ENCODE measurements at places on chromosomes 2 and 18. TPM values are rescaled to one million over a fixed set of nuclear protein-coding genes. Genes with fewer than 3 reads are reported as not detected.

GRCh38 chr2:240871071-240871958, 2.7 kb downstream of the AGXT start:
- H3K36me3 ChIP-seq: no peaks in the 10 kb centered on the region
- H3K27ac ChIP-seq: no peak overlapping the region
- H3K27me3 ChIP-seq: peaks cover 15% of the 10 kb centered on the region
- no peak for DNase-seq
- H3K4me1 ChIP-seq: no peaks in the 10 kb centered on the region

GRCh38 chr2:213545481-213545880, 261.2 kb downstream of the SPAG16 start:
- no peak overlapping the region for H3K27ac ChIP-seq
- no peaks in the 10 kb centered on the region for H3K36me3 ChIP-seq
- no peaks in the 10 kb centered on the region for H3K27me3 ChIP-seq
- H3K4me3 ChIP-seq: no peak overlapping the region

DNA sequence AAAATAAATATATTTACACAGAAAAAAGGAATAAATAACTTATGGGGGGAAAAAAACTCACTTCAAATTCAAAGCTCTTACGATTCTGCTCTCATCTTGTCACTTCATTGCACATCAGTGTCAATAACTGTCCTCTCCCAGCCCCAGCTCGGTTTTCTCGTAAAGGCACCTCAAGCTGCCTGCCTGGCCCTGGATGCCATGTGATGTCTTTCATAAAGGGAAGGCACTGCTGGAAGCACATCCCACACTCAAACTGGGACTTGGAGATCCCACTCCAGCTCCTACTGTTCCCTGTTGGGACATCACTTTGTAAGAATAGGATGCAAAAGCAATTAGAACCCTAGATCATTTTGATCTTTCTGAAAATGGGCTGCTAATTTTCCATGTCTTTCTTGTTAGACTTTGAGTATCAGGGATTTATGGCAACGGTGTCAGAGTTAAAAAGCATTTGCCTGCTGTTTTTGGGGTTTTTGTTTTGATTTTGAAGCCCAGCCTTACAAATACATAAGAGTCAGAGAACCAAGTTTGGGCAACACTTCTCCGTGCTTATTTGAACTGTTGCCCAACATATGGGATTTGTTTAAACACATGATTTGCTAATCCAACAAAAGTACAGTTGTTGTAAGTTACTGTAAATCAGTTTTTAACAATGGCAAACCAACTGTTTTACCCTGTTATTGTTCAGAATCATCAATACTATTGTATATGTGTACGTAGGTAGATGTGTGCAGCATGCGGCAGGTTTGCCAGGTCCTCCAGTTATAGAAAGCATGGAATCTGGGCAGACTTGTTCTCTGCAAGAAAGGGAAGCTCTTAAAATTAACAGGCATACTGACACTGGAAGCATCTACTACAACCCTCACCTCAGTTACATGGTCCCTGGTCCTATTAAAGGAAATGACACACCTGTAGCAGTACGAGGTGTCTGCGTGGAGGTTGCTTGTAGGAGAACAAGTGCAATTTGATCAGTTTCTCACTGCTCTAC, 20.6 kb downstream of the SERTAD2 start:
- DNase-seq: no peak
- peaks cover 42% of the 10 kb centered on the region for H3K4me1 ChIP-seq
- no peak overlapping the region for H3K27ac ChIP-seq
- peaks cover 45% of the 10 kb centered on the region for H3K36me3 ChIP-seq

DNA sequence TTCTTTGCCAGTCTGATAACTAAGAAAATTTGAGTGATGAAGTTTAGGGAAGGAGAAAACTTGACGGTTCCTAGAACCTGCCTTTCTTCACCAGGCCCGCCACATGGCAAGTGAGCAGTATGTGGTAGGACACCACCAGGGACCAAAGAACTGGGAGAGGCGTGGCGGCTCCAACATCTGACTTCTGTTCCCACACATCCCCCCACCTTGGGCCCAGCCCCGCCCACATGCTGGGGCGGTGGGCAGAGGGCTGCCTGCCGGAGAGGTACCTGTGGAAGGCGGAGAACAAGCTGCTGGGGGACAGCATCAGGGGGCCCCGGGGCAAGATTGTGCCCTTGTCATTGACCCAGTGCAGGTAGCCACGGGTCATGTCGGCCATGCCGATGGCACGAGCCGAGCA, 75.0 kb downstream of the EMILIN2 start:
- no peak overlapping the region for H3K4me3 ChIP-seq
- DNase-seq: no peak
- H3K4me1 ChIP-seq: peaks cover 8% of the 10 kb centered on the region
- H3K27ac ChIP-seq: no peak overlapping the region
- H3K27me3 ChIP-seq: no peaks in the 10 kb centered on the region
- H3K36me3 ChIP-seq: peaks cover 94% of the 10 kb centered on the region

DNA sequence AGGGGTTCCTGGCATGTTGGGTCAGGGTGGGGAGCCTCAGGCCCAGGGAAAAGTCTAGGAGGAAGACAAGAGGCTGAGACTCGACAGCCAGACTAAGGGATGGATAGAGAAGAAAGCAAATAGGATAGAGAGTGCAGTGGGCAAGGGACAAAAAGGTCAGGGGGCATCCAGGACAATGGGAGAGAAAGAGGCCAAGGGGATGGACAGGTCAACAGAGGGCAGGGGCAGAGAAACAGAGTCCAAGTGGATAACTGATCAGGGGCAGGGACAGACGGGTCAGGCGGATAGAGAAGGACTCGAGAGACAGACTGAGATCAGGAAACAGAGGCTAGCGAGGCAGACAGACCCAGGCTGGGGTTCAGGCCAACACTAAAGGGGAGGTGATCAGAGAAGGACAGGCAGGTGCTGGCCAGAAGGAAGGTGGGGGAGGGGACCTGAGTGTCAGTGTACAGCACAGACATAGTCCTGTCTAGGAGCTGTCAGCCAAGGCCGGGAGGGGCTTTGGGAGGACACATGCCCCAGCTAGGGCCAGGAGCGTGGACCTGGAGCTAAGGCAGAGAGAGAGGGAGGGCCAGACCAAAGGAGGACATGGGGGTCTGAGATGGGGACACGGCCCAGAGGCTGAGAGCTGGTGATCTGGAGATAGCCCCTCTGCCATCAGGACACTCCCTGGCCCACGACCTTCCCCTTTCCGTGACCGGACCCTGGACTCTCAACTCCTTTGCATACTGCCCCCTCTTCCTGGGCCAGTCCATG, 12.2 kb downstream of the ASIC4 start:
- peaks cover 39% of the 10 kb centered on the region for H3K4me1 ChIP-seq
- peaks cover 98% of the 10 kb centered on the region for H3K27me3 ChIP-seq
- H3K4me3 ChIP-seq: no peak overlapping the region
- H3K36me3 ChIP-seq: no peaks in the 10 kb centered on the region
- DNase-seq: no peak
- no peak overlapping the region for H3K27ac ChIP-seq

DNA sequence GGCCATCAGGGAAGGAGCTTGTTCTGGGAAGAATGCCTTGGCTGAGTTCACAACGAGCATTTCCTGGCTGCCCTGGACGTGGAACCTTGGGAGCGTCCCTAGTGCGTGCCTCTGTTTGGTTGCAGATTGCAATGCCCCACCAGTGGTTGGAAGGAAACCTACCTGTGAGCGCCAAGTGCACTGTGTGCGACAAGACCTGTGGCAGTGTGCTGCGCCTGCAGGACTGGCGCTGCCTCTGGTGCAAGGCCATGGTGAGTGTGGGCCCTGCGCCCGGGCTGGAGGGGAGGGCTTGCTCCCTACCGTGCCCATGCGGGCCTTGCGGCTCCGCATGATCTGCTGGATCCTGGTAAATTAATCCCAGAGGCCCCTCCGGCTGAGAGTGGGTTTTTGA, 81.9 kb downstream of the DGKD start:
- peaks cover 52% of the 10 kb centered on the region for H3K36me3 ChIP-seq
- H3K27ac ChIP-seq: peak overlapping the region; percentile 53
- no peak overlapping the region for H3K4me3 ChIP-seq
- no peaks in the 10 kb centered on the region for H3K27me3 ChIP-seq
- no peak for DNase-seq

DNA sequence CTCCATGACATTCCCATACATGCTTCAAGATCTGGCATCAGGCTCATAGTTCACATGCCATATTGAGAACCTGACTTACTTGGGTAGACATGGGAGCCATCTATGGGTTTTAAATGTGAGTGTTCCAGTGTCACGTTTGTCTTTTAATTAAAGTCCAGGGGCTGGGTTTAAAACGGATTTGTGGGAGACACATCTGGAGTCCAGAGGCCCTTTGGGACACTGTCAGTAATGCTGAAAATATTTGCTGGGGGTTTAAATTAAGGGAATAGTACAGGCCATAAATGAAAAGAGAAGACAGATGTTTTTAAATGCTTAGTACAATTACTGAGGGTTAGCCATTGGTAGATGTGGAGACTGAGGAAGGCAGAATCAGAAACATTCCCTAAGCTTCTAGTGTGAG, 478.0 kb downstream of the PID1 start:
- no peaks in the 10 kb centered on the region for H3K27me3 ChIP-seq
- H3K36me3 ChIP-seq: no peaks in the 10 kb centered on the region
- no peak overlapping the region for H3K27ac ChIP-seq
- H3K4me1 ChIP-seq: no peaks in the 10 kb centered on the region
- H3K4me3 ChIP-seq: no peak overlapping the region

DNA sequence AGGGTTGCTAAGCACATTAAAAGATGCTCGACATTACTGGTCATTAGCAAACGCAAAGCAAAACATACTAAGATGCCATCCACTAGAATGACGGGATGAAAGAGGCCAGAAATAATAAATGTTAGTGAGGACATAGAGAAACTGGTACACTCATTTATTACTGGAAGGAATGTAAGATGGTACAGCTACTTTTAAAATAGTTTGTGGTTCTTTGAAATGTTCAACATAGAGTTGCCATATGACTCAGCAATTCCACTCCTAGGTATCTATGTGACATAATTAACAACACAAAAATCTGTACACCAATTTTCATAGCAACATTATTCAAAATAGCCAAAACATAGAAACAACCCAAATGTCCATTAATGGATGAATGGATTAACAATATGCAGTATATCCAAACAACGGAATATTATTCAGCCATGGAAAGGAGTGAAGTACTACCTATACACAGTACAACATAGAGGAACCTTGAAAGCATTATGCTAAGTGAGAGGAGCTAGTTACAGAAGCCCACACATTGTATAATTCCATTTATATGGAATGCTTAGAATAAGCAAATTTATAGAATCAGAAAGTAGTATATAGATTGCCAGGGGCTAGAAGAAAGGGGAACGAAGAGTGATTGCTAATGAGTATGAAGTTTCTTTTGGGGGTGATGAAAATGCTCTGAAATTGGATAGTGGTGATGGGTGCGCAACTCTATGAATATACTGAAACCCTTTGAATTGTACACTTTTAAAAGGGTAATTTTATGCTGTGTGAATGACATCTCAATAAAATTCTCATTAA, 61.9 kb upstream of the IL1R1 start:
- H3K27ac ChIP-seq: no peak overlapping the region
- H3K27me3 ChIP-seq: no peaks in the 10 kb centered on the region
- H3K4me3 ChIP-seq: no peak overlapping the region
- peaks cover 12% of the 10 kb centered on the region for H3K4me1 ChIP-seq

GRCh38 chr2:85537600-85538506, 1.1 kb upstream of the MAT2A start:
- peaks cover 15% of the 10 kb centered on the region for H3K36me3 ChIP-seq
- H3K27ac ChIP-seq: peak overlapping the region; percentile 100
- peaks cover 50% of the 10 kb centered on the region for H3K4me1 ChIP-seq

GRCh38 chr2:108855194-108855593, 68.6 kb downstream of the CCDC138 start:
- H3K36me3 ChIP-seq: peaks cover 14% of the 10 kb centered on the region
- DNase-seq: peak; percentile 42
- H3K27me3 ChIP-seq: no peaks in the 10 kb centered on the region
- no peak overlapping the region for H3K4me3 ChIP-seq

- H3K36me3 ChIP-seq: no peaks in the 10 kb centered on the region
- H3K27me3 ChIP-seq: no peaks in the 10 kb centered on the region
- H3K4me1 ChIP-seq: no peaks in the 10 kb centered on the region
- no peak overlapping the region for H3K4me3 ChIP-seq
- no peak overlapping the region for H3K27ac ChIP-seq
- DNase-seq: no peak
These were observed 11.5 kb upstream of the EIF2AK3 start for GRCh38 chr2:88638743-88639142.

DNA sequence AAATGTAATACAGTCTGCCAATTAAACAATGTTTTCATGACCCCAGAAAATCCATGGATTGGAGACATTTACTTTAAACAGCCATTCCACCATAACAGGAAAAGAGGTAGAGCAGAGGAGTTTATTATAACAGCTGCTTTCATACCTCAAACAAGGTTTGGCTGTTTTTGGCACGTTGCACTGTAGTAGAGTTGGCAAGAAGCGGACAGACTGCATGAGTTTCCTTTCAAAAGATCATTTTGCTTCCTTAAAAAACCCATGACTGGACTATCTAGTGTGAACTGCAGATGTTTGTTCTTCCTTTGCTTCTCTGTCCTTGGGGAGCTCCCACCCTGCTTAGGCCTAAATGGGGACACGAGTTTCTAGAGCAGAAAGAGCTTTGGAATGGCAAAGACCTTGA, 108.5 kb upstream of the THOC1 start:
- H3K4me1 ChIP-seq: peaks cover 31% of the 10 kb centered on the region
- H3K36me3 ChIP-seq: no peaks in the 10 kb centered on the region
- H3K27ac ChIP-seq: peak overlapping the region; percentile 31
- no peak overlapping the region for H3K4me3 ChIP-seq
- no peaks in the 10 kb centered on the region for H3K27me3 ChIP-seq
- DNase-seq: peak; percentile 58

- peak overlapping the region; percentile 37 for H3K4me3 ChIP-seq
- no peaks in the 10 kb centered on the region for H3K36me3 ChIP-seq
- H3K27ac ChIP-seq: no peak overlapping the region
- peak; percentile 37 for DNase-seq
These were observed 470 bp downstream of the KCNF1 start for GRCh38 chr2:10912076-10912731.

- H3K36me3 ChIP-seq: no peaks in the 10 kb centered on the region
- no peak for DNase-seq
- no peak overlapping the region for H3K4me3 ChIP-seq
- no peaks in the 10 kb centered on the region for H3K4me1 ChIP-seq
- H3K27ac ChIP-seq: no peak overlapping the region
These were observed 1631.7 kb downstream of the SUCLG1 start for GRCh38 chr2:82827426-82827825.

- no peak overlapping the region for H3K4me3 ChIP-seq
- H3K4me1 ChIP-seq: no peaks in the 10 kb centered on the region
- H3K27me3 ChIP-seq: no peaks in the 10 kb centered on the region
- no peak overlapping the region for H3K27ac ChIP-seq
- DNase-seq: no peak
These were observed 948.3 kb downstream of the CNTNAP5 start for GRCh38 chr2:124973396-124973795.

The CCBE1 gene
- 2.9 TPM for total RNA-seq

The RUFY4 gene
- not detected for total RNA-seq

The SYT4 gene
- 3.5 TPM for total RNA-seq
